WTC11 (cell line): ENCODE measurements at places on chromosomes 1 and 21. TPM values are rescaled to one million over a fixed set of nuclear protein-coding genes. Genes with fewer than 3 reads are reported as not detected.

MAPKAPK2 gene
- 46.4 to 54.9 TPM (median 48.9 TPM) in 3 replicates for total RNA-seq

NPL gene
- 3.4 to 4.1 TPM (median 3.6 TPM) in 3 replicates for total RNA-seq

OR2T10 gene
- not detected in 3 replicates for total RNA-seq

ALX3 gene
- total RNA-seq, result 0.09 to 0.15 TPM in 2 of 3 replicates, not detected in the other

DMRTA2 gene
- not detected in 3 replicates for total RNA-seq

HSD3B1 gene
- total RNA-seq, result not detected in 3 replicates

MPZ gene
- total RNA-seq, result 3.2 to 5.5 TPM (median 5.2 TPM) in 3 replicates

DNA sequence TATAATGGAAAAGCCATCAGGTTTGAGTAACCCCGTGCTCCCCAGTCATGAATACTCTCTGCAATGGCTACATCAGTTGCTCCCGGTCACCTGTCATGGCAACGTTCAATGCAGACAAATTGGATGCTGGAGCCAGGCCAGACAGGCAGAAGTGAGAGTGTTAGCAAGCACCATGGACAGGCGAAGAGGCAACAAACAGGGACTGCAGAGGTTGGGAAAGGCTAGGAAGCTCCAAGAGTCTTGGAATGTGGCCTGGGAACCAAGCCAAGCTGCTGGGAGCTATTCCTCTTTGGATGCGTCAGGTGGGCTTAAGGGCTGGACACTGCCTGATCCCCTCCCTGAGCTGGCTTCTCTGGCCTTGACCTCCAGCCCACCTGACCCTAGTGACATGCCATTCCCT lies 102.9 kb downstream of the ACTL8 start:
- DNase-seq, result no peak
- no peak overlapping the region for H3K4me3 ChIP-seq
- H3K27me3 ChIP-seq, result peaks cover 2% of the 10 kb centered on the region; the same call in 1 of the 2 replicates
- no peaks in the 10 kb centered on the region for H3K36me3 ChIP-seq
- peaks cover 8% of the 10 kb centered on the region for H3K4me1 ChIP-seq
- H3K27ac ChIP-seq, result no peak overlapping the region

DNA sequence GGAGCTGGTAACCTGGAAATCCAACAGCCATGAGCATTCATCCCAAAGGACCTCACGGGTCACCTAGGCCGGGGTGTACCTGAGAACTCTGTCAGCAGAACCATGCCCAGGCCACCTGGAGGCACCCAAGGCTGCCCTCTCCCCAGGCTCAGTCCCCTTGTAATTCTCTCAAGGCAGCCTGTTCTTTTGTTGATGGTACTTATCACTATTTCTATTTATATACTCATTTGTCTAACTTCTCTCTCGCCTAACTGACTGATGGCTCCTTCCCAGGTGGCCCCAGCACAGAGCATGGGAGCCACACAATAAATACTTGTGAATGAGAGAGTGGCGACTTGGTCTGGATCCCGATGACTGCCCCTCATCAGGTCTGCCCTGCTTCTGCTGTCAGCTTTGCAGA lies 16.7 kb downstream of the CASP9 start:
- H3K36me3 ChIP-seq, result peaks cover 7% of the 10 kb centered on the region
- peak overlapping the region; percentile 57; the same call in 1 of the 2 replicates for H3K27ac ChIP-seq
- peak overlapping the region; percentile 36; the same call in 1 of the 2 replicates for H3K4me3 ChIP-seq
- no peak for DNase-seq
- H3K27me3 ChIP-seq, result no peaks in the 10 kb centered on the region
- peaks cover 44% of the 10 kb centered on the region for H3K4me1 ChIP-seq

DNA sequence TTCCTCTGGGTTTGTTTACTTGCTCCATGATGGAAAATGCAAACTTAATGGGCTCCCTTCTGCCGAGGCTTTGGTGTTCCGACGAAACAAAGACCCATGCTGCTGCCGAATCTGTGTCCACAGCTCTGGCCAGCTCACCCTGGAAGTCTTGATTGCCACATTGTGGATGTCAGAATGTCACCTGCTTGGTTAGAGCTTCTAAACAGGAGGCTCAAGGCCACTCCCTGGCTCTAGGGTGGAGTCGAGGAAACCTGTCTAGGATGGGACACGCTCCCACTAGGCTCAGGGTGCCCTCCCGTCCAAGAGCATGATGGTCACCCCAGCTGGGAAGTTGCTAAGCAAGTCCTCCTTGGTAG lies 279.3 kb upstream of the VAMP3 start:
- H3K27ac ChIP-seq, result peak overlapping the region; percentile 37; the same call in 1 of the 2 replicates
- H3K4me1 ChIP-seq, result peaks cover 17% of the 10 kb centered on the region
- no peaks in the 10 kb centered on the region for H3K27me3 ChIP-seq
- H3K4me3 ChIP-seq, result no peak overlapping the region
- no peak for DNase-seq
- no peaks in the 10 kb centered on the region for H3K36me3 ChIP-seq

GRCh38 chr1:19754482-19754881 lies 45.2 kb downstream of the TMCO4 start:
- no peak overlapping the region for H3K27ac ChIP-seq
- no peak overlapping the region for H3K4me3 ChIP-seq
- DNase-seq, result no peak
- H3K27me3 ChIP-seq, result no peaks in the 10 kb centered on the region; the same call in 1 of the 2 replicates
- no peaks in the 10 kb centered on the region; the same call in 1 of the 2 replicates for H3K36me3 ChIP-seq
- no peaks in the 10 kb centered on the region for H3K4me1 ChIP-seq

DNA sequence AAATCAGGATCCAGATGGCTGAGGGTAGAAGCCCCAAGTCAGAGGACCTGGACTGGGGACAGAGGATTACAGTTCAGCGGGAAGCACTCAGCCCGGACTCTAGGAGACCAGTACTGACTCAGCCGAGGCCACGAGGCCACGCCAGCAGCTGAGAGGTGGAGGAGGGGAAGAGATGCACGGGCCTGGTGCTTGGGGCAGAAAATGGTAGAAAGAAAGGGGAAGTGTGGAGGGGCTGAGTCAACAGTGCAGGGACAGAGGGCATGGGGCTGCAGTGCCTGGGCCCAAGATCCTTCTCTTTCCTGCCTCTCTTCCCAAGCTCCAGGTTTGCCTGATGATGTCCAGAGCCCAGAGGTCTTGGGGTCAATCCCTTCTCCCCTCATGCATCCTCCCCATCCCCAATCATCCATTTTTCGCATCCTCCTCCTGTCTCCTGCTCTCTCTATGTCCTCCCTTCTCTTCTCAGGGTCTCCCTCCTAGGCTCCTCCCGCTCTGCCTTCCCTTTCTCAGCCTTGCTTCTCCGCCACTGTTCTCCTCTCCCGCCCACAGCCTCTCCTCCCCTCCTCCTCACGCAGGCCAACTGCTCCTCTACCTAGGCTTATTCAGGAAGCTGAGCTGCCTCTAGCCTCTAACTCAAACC lies 7.7 kb downstream of the ARHGEF2 start:
- peaks cover 13% of the 10 kb centered on the region for H3K36me3 ChIP-seq
- H3K4me3 ChIP-seq, result no peak overlapping the region
- H3K27me3 ChIP-seq, result no peaks in the 10 kb centered on the region
- H3K4me1 ChIP-seq, result peaks cover 84% of the 10 kb centered on the region
- DNase-seq, result no peak
- H3K27ac ChIP-seq, result peak overlapping the region; percentile 73

GRCh38 chr1:201268604-201269151 lies 14.6 kb upstream of the PKP1 start:
- DNase-seq, result no peak
- no peaks in the 10 kb centered on the region for H3K27me3 ChIP-seq
- no peaks in the 10 kb centered on the region for H3K36me3 ChIP-seq

DNA sequence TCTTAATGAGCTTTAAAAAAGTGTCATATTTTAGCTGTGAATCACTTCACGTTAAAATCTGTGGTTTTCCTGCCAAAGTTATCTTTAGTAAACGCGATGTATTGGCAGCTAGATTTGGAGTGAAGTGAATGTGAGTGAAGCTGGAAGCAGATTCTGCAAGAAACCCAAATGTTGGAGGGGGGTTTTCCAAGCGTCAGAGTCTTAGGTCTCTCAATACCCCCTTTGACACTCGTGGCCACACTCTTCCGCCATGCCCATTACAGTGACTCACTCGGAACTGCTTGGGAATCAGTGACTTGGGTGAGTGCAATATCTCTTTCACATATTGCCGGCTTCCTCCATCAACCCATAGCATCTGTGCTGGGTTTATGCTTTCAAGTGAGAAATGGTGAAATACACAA lies 17.5 kb downstream of the B3GALT5 start:
- no peak for DNase-seq
- no peak overlapping the region for H3K4me3 ChIP-seq
- peaks cover 85% of the 10 kb centered on the region for H3K4me1 ChIP-seq
- H3K36me3 ChIP-seq, result peaks cover 40% of the 10 kb centered on the region
- H3K27ac ChIP-seq, result 0 out of 2 replicates have a peak overlapping the region, but pooled peaks have one; percentile 61
- H3K27me3 ChIP-seq, result no peaks in the 10 kb centered on the region

DNA sequence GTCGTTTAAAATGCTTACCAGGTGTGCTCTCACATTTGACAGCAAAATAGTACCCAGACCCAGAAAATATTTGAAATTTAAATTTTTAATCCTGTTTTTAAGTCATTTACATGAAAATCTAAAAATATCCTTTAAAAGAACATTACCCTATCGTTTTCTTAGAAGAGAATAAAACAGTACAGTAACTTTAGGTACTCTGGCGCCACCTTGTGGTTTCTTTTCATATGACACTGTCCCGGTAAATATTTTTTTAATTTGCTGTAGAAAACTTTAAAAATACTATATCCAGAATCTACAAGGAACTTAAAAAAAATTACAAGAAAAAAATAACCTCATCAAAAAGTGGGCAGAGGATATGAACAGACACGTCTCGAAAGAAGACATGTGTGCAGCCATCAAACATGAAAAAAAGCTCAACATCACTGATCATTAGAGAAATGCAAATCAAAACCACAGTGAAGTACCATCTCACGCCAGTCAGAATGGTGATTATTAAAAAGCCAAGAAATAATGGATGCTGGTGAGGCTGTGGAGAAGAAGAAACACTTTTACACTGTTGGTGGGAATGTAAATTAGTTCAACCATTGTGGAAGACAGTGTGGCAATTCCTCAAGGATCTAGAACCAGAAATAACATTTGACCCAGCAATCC lies 129.2 kb downstream of the RGS21 start:
- H3K27ac ChIP-seq, result no peak overlapping the region
- peak; percentile 29 for DNase-seq

GRCh38 chr1:161381707-161382106 lies 14.0 kb upstream of the CFAP126 start:
- DNase-seq, result no peak
- H3K36me3 ChIP-seq, result no peaks in the 10 kb centered on the region
- no peak overlapping the region for H3K4me3 ChIP-seq
- H3K4me1 ChIP-seq, result peaks cover 16% of the 10 kb centered on the region
- H3K27ac ChIP-seq, result no peak overlapping the region

GRCh38 chr1:114040273-114041015 lies 61.2 kb downstream of the OLFML3 start:
- peaks cover 51% of the 10 kb centered on the region for H3K4me1 ChIP-seq
- peak overlapping the region; percentile 82 for H3K27ac ChIP-seq
- no peak for DNase-seq

- H3K27me3 ChIP-seq, result no peaks in the 10 kb centered on the region
- no peak overlapping the region for H3K27ac ChIP-seq
- peaks cover 42% of the 10 kb centered on the region for H3K4me1 ChIP-seq
- no peak overlapping the region for H3K4me3 ChIP-seq
Observed at GRCh38 chr1:167298325-167298724, 77.6 kb downstream of the POU2F1 start.

- H3K27me3 ChIP-seq, result peaks cover 25% of the 10 kb centered on the region
- H3K36me3 ChIP-seq, result peaks cover 5% of the 10 kb centered on the region
- H3K4me3 ChIP-seq, result no peak overlapping the region
- H3K4me1 ChIP-seq, result peaks cover 27% of the 10 kb centered on the region
Observed at GRCh38 chr1:13703558-13704490, 3.8 kb downstream of the PRDM2 start.

GRCh38 chr1:221451741-221452140 lies 290.1 kb downstream of the DUSP10 start:
- H3K4me1 ChIP-seq, result peaks cover 5% of the 10 kb centered on the region; the same call in 1 of the 2 replicates
- no peaks in the 10 kb centered on the region for H3K27me3 ChIP-seq
- H3K4me3 ChIP-seq, result no peak overlapping the region
- H3K36me3 ChIP-seq, result no peaks in the 10 kb centered on the region; the same call in 1 of the 2 replicates
- no peak overlapping the region for H3K27ac ChIP-seq

DNA sequence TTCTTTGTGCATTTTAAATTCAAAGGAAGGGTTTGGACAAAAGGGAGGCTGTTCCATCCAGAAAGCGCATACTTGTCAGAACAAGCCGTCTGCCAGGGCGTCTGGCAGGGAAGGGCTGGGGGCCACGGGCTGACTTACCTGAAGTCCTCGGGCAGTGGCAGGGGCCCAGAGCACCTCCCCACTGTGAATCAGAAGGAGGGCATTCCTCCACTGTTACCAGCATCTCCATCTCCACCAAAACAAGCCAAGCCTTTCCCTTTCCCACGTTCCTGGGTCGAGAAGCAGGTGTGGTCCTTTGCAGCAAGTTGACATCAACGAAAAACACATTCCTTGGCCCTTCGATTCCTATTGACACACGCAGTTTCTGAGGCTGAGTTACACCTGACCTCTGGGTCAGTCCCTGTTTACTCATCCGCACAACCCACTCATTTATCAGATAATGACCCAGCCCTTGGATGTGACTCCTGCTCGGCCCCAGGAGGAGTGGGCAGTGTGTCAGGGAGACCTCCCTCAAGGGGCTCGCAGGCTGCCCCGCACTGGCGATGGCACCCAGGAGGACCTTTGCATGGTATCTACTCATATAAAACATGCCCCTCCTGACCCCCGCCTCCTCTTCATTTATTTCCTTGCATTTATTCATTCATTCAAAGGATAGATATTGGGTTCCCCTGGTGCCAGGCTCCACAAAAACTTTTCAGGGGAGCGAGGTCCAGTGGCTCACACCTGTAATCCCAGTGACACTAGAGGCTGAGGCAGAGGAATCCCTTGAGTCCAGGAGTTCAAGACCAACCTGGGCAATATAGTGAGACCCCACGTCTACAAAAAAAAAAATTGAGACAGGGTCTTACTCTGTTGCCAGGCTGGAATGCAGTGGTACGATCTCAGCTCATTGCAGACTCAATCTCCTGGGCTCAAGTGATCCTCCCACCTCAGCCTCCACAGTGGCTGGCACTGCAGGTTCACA lies 60.2 kb downstream of the TOMM20 start:
- H3K4me3 ChIP-seq, result no peak overlapping the region
- no peaks in the 10 kb centered on the region for H3K27me3 ChIP-seq
- H3K36me3 ChIP-seq, result no peaks in the 10 kb centered on the region
- peak overlapping the region; percentile 17; the same call in 1 of the 2 replicates for H3K27ac ChIP-seq
- no peak for DNase-seq

DNA sequence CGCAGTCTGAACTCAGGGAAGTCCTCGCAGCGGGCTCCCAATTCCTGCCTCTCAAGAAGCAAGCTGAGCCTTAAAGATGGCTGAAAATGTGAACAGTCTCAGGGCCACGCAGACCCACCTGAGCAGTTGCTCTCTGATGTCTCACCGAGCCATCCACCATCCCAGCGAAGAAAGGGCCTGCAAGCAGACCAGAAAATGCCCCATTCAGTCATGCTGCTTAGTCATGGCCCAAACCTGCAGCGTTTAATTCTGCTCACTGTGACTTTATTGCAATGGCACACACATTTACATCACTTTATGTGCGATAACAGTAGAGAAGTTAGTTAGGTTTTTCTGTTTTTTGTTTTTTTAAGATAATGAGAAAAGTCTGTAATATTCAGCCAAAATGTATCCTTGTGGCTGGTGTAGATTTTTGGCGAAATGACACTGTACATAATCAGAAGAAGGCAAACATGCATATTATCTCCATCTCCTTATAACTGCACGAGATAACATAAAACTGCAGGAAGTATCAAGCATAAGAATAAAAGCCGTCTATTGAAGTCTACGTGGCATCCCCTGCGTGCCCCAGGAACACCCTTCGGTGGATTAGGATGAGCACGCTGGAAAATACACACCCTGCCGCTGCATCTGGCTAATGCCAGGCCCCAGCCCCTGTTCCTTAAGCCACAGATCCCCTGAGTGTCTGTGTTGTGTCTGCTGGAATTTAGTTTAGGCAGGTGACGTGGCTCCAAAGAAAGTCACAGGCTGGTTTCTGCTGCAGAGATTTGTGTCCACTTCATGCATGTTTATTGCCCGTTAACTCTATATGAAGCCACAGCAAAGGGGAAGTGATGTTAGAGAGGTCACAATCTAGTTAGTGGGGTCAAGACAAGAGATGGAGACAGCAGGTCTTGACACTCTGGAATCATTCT lies 119.8 kb upstream of the IRF2BP2 start:
- H3K27ac ChIP-seq, result no peak overlapping the region; the same call in 1 of the 2 replicates
- H3K4me3 ChIP-seq, result no peak overlapping the region
- peaks cover 33% of the 10 kb centered on the region for H3K4me1 ChIP-seq
- DNase-seq, result no peak
- no peaks in the 10 kb centered on the region for H3K36me3 ChIP-seq
